ENCODE measurements at places on chromosomes 12 and 14.

- DNase-seq: no peak
Observed at GRCh38 chr12:103929784-103930033, 501 bp upstream of the HSP90B1 start.

DNA sequence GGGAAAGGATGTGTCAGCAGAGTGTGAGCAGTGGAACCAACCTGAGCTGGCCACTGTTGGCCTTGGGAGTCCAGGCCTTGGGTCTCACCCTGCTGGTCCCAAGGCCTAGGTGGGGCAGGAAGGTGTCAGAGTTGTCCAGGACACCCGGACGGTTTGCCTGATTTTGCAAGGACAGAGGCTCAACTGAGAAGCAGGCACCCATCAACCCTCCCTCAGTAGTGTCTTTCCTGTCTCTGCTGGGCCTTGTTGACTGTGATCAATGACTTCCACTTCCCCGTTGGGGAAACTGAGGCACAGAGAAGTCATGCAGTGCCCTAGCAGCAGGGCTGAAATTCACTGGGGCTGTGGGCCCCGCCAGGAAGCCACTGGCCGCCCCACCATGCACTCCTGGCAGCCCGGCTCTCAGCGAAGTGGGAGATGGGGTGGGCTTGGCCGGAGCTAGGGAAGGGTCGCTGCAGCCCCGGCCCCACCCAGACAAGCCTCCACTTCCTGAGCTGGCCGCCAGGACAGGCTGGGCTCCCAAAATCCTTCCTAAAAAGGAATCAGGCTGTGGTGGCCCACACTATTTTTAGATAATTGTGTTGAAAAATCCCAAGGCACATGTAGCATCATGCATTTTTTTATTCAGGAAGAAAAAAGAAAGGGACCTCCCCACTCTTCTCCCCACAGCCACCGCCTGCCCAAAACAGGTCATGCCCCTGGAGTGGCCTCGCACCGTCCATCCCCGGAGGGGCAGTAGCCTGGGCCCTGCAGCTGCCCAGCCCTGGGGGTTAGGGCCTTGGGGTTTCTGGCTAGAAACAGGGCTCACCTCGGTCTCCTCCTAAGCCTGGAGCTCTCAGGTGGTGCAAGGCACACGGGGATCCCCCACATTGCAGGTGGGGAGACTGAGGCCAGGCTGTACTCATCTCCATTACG, 127.4 kb downstream of the CALM1 start:
- no peak for DNase-seq

DNA sequence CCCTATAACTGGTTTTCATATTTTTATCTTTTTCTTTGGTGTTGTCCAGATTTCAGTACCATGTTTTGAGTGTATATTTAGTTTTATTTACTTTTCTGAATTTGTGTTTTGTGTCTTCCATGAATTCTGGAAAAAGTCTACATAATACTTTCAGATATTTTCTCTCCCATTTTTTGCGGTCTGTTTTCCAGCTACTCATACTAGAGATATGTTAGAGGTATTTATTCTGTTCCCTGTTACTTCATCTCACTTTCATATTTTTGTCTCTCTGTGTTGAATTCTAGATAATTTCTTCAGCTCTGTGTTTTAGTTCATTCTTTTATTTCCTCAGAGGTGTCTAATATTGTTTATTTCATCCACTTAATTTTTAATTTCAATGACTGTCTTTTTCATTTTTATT, 74.2 kb downstream of the IFT81 start:
- no peak for DNase-seq

- no peak for DNase-seq
Observed at GRCh38 chr14:67140556-67140955, 48.7 kb upstream of the GARIN2 start.

GRCh38 chr12:26378711-26379110, 183.3 kb downstream of the SSPN start:
- DNase-seq: peak; percentile 22

DNA sequence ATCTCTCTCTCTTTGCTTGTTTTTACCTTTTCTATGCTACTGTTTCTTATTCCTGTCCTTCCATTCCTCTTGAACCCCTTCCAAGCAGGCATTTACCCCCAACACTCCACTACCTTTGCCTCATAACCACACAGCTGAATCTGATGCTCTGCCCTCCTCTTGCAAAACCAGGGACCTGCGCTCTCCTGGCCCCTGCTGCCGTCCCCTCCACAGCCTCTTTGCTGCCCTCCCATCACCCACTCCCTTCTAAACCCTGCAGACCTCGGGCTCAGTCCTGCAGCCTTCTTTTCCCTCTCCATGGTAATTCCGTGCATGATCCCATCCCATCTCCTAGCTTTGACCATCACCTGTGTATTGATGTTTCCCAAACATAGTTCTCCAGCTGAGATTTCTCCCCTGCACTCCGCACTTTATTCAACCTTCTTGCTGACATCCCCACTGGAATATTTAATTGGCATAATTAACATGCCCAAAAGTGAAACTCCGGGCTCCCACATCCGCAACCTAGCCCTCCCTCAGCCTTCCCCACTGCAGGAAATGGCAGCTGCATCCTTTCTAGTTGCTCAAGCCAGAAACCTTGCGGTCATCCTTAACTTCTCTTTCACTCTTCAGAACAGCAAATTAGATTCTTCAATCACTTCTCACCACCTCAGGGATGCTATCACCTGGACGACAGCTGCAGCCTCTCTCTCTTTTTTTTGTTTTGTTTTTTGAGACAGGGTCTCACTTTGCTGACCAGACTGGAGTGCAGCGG, 16.0 kb downstream of the FIGNL2 start:
- DNase-seq: peak; percentile 48
